IMR-90 (cell line): ENCODE measurements at places on chromosomes 6 and 20.

GRCh38 chr6:66057034-66057433 lies 350.0 kb upstream of the EYS start:
- no peaks in the 10 kb centered on the region for H3K4me1 ChIP-seq
- no peaks in the 10 kb centered on the region for H3K27me3 ChIP-seq
- H3K27ac ChIP-seq = no peak overlapping the region
- DNase-seq = no peak
- no peaks in the 10 kb centered on the region for H3K36me3 ChIP-seq

DNA sequence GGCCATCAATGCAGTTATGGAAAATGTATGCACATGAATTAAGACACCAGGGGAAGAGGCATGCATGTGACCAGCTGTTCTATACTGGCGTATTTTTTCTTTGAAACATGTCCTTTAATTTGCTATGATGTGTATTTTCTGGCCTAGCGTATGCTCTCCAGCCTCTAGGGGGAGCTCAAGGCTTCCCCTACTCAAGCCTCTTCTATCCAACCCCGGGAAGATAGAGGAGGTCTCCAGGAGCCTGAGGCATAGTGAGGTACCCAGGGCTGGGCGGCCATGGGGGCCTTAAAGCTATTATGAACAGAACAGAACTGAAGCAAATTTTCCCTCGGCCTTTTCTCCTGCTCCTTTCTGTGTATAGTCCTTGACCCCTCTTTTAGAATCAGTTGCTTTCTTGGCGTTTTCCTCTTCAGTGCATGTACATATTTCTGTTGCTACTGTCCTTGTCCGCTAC lies 528.9 kb downstream of the MAFB start:
- DNase-seq = peak; percentile 23
- H3K27me3 ChIP-seq = no peaks in the 10 kb centered on the region
- H3K27ac ChIP-seq = no peak overlapping the region
- no peaks in the 10 kb centered on the region for H3K4me1 ChIP-seq
- H3K36me3 ChIP-seq = no peaks in the 10 kb centered on the region

DNA sequence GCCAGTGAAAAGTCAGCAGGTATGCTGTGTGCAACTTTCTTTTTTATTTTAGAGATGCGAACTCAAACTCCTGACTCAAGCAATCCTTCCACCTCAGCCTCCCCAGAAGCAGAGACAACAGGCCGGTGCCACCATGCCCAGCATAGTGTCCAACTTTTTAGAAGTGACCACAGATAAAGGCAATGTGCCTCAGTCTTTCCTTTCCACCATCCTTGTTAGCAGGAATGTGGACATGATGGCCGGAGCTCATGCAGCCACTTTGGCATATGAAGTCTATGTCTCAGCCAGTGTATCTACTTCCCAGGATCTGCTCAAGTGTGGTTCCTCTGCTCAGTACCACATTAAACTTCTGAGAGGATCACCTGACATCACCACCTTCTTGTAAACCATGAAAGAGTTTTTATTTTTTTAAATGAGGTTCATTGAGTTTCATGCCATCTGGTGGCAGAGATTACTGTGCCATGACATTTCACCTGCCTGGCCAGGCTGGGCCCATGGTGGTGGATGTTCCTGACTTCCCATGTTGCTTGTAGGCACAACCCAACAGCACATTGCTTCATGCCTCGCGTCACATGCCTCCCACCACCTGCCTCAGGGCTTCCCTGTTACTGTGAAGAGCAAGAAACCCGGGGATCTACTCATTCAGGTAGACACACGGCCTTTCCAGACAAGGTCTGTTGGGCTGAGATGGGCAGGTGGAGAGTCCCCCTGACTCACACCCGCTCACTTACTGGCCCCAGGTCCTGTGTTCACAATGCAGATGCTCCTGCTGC lies 216.5 kb downstream of the LY86 start:
- H3K27me3 ChIP-seq = peaks cover 17% of the 10 kb centered on the region
- no peaks in the 10 kb centered on the region for H3K4me1 ChIP-seq
- H3K4me3 ChIP-seq = no peak overlapping the region
- H3K27ac ChIP-seq = no peak overlapping the region

GRCh38 chr6:105688573-105688972 lies 285.7 kb upstream of the PREP start:
- no peaks in the 10 kb centered on the region for H3K27me3 ChIP-seq
- no peak overlapping the region for H3K27ac ChIP-seq
- DNase-seq = no peak

- peaks cover 13% of the 10 kb centered on the region for H3K4me1 ChIP-seq
- no peak overlapping the region for H3K27ac ChIP-seq
- DNase-seq = peak; percentile 23
- H3K36me3 ChIP-seq = no peaks in the 10 kb centered on the region
- H3K27me3 ChIP-seq = no peaks in the 10 kb centered on the region
Observed at GRCh38 chr6:45710304-45710821, 305.3 kb downstream of the CLIC5 start.

- peak; percentile 83 for DNase-seq
- no peaks in the 10 kb centered on the region for H3K36me3 ChIP-seq
- H3K4me3 ChIP-seq = no peak overlapping the region
- peaks cover under 1% of the 10 kb centered on the region; the same call in 1 of the 2 replicates for H3K4me1 ChIP-seq
- no peak overlapping the region for H3K27ac ChIP-seq
Observed at GRCh38 chr6:122722746-122723145, 56.8 kb upstream of the FABP7 start.

GRCh38 chr6:148435386-148435785 lies 92.7 kb downstream of the SASH1 start:
- no peak overlapping the region for H3K27ac ChIP-seq
- H3K4me1 ChIP-seq = peaks cover 3% of the 10 kb centered on the region
- H3K36me3 ChIP-seq = no peaks in the 10 kb centered on the region
- DNase-seq = peak; percentile 59

- H3K4me3 ChIP-seq = no peak overlapping the region
- no peaks in the 10 kb centered on the region for H3K36me3 ChIP-seq
- peaks cover 5% of the 10 kb centered on the region for H3K4me1 ChIP-seq
- no peak overlapping the region for H3K27ac ChIP-seq
- DNase-seq = peak; percentile 66
Observed at GRCh38 chr6:5657684-5658430, 348.9 kb downstream of the NRN1 start.

DNA sequence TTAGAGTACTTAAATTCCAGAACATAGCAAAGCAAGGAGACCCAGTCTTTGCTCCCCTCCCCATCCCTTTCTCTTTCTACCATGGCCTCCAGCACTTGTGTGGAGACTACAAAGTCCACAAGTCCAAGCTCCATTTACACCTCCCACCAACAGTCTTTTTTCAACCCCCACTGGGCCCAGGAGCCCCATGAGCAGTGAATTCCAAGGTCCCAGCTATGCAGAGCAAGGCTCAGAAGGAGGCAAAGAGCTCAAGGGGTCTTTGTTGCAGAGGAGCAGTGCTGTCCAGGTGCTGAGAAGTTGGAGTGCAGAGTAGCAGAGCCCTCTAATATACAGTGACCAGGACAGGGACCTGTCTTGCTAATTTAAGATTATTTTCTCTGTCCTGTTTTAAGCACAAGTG lies 9.0 kb downstream of the PAK5 start:
- DNase-seq = no peak
- H3K36me3 ChIP-seq = no peaks in the 10 kb centered on the region
- no peaks in the 10 kb centered on the region for H3K4me1 ChIP-seq

DNA sequence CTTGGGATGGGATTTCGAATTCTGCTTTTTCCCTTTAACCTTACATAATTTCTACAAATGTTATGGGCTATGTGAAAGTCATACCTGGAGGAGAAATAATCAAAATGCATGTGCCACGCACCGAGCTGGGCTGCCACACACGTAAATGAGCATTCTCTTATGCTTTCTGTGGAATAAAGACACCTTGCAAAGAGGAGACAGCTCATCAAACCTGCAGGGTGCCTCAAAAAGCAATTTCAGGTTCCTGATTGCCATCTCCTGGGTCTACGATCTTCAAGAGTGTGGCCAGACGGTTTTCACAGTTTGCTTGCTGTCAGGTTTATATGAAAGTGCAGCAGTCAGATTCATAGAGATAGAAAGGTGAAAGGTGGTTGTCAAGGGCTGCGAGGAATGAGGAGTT lies 36.6 kb downstream of the DUSP22 start:
- no peaks in the 10 kb centered on the region for H3K36me3 ChIP-seq
- H3K27me3 ChIP-seq = no peaks in the 10 kb centered on the region
- peaks cover 9% of the 10 kb centered on the region for H3K4me1 ChIP-seq

- no peaks in the 10 kb centered on the region for H3K36me3 ChIP-seq
- DNase-seq = no peak
Observed at GRCh38 chr6:143601504-143601903, 76.3 kb upstream of the PHACTR2 start.

- H3K4me3 ChIP-seq = peak overlapping the region; percentile 43
- H3K27ac ChIP-seq = no peak overlapping the region; the same call in 1 of the 2 replicates
- peaks cover 30% of the 10 kb centered on the region for H3K36me3 ChIP-seq
- no peak for DNase-seq
- H3K4me1 ChIP-seq = peaks cover 4% of the 10 kb centered on the region; the same call in 1 of the 2 replicates
- H3K27me3 ChIP-seq = peaks cover 41% of the 10 kb centered on the region
Observed at GRCh38 chr6:33192671-33193602, 670 bp upstream of the COL11A2 start.
